LHCN-M2 (cell line): ENCODE measurements at places on chromosomes 16 and 17. TPM values are rescaled to one million over a fixed set of nuclear protein-coding genes. Genes with fewer than 3 reads are reported as not detected.

The PPY gene
- not detected in 2 replicates for total RNA-seq

The MRPS7 gene
- 52.4 and 58.4 TPM in 2 replicates for total RNA-seq

The CACNG3 gene
- not detected in 2 replicates for total RNA-seq

The WFIKKN2 gene
- not detected in 2 replicates for total RNA-seq

The DPEP3 gene
- total RNA-seq, result not detected in 2 replicates

The GDPD3 gene
- 0.83 and 1.0 TPM in 2 replicates for total RNA-seq

The CACNG5 gene
- total RNA-seq, result not detected in 2 replicates

The DCTPP1 gene
- total RNA-seq, result 31.7 and 33.6 TPM in 2 replicates

The SLC6A2 gene
- not detected in 2 replicates for total RNA-seq

GRCh38 chr17:12616161-12616560 lies 49.5 kb upstream of the MYOCD start:
- no peak for DNase-seq

GRCh38 chr17:28397687-28398279 lies 8.2 kb downstream of the SLC46A1 start:
- DNase-seq, result no peak

- DNase-seq, result peak; percentile 62
These were observed 857 bp upstream of the STAT5A start for GRCh38 chr17:42287305-42287976.

GRCh38 chr17:33113276-33113990 lies 121.8 kb downstream of the SPACA3 start:
- DNase-seq, result no peak

GRCh38 chr17:39722965-39723848 lies 7.1 kb downstream of the MIEN1 start:
- no peak for DNase-seq

GRCh38 chr17:61249649-61250299 lies 149.9 kb upstream of the TBX2 start:
- DNase-seq, result no peak

DNA sequence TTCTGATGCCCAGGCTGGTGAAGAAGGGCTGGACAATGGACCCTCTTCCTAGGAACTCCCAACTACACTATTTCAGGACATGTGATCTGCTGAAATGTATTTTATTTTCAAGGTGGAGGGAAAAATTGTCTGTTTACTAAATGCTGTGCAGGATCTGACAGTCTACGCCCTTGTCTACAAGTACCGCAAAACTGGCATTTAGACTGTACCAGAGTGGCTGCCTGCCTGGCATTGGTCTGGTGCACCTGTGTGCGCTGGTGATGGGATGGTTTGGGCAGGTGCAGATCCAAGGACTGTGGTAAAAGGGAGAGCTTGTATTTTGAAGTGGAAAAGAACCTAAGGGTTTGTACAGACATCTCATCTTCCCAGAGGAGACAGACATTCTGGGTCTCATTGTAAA lies 79.7 kb downstream of the AIPL1 start:
- DNase-seq, result no peak

DNA sequence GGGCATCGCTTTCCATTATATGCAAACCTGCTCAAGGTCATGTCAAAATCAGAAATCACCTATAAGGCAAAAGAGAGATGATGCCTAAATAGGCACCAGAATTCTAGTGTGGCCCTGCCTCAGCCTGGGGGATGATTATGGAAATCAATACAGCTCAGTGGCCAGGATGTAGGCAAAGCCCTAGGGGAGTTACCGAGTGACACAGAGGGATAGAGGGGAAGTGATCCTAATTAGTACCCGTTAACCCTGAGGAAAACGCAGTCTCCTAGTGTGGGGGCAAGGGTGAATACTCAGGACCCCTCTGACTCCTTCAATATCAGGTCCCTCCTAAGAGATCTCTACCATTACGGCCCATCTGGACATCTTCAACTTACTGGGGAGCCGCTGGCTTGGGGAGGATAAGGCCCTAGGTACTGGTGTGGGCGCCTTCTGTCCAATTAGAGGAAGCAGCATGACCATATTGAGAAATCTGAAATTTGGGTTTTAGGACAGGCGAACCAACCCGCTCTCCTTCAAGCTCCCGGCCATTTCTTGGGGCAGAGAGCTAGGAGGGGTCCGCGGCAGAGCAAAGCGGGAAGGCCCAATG lies 725 bp downstream of the NT5C3B start:
- DNase-seq, result no peak

- peak; percentile 42 for DNase-seq
These were observed 2.6 kb downstream of the ATP2A3 start for GRCh38 chr17:3961564-3962047.

DNA sequence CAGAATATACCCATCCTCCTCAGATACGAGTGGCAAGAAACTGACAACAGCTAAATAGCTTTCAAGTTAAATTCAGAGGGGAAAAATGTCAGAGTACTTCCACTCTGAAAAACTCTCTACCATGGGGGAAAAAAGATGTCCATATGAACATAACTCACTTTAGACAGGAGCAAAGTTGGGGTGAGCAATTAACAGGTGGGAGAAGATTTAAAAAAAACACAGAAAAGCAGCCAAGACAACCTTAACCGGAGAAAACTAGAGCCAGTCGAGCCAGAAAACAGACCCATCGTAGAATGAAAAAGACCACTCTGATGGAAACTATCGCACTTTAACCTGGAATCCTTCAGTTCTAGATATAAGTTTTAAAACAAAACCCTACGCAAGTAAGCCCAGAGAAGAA lies 833 bp downstream of the TERF2 start:
- DNase-seq, result no peak

DNA sequence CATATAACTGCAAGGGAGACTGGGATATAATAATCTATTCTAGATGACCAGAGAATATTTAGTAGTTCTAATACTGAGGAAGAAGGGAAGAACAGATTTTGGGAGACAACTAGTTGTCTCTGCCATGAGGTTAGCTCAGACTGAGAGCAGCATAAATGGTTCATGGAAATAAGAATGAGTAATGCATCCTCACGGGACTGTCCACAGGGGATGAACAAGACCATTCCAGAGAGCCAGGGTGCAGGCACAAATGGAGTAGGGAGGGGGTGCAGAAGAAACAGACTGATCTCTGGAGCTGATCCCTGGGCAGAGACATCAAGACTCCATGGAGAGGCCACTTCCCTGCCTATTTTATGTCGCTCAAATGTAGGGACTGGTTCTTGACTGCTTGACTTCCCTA lies 30.4 kb downstream of the NLRC5 start:
- peak; percentile 26 for DNase-seq

DNA sequence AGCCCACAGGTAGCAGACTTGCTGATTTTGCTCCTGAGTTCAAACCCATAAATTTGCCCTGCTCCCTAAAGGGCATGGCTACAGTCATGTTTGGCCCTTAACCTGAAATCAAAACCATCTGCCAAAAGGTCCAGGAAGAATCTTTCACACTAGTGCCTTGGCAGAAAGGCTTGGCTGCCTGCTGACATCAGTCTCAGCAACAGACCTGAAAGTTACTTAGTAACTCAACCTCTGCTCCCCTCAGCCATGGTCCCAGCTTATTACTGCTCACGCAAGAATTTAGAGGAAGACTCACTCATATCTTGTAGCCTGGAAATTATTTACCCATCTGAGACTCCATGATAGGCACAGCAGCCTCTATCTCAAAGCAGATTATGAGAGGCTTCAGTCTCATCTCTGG lies 98.0 kb upstream of the KIF2B start:
- no peak for DNase-seq

DNA sequence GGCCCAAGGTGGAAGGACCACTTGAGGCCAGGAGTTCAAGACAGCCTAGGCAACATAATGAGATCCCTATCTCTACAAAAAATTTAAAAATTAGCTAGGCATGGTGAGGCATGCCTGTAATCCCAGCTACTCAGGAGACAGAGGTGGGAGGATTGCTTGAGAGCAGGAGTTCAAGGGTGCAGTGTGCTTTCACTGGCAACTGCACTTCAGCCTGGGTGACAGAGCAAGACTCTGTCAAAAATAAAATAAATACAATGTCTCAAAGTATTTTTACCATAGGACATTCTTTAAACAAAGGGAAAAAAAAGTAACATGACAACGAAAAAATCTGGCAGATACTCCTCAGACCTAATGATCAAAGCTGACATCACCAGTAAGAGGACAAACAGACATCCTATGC lies 72.6 kb downstream of the FBXL20 start:
- no peak for DNase-seq

- DNase-seq, result peak; percentile 0
These were observed 536.9 kb upstream of the CDH11 start for GRCh38 chr16:65658787-65659220.

GRCh38 chr17:33272438-33272837 lies 20.7 kb downstream of the ASIC2 start:
- no peak for DNase-seq
